ENCODE measurements at places on chromosomes 2 and 18.

DNA sequence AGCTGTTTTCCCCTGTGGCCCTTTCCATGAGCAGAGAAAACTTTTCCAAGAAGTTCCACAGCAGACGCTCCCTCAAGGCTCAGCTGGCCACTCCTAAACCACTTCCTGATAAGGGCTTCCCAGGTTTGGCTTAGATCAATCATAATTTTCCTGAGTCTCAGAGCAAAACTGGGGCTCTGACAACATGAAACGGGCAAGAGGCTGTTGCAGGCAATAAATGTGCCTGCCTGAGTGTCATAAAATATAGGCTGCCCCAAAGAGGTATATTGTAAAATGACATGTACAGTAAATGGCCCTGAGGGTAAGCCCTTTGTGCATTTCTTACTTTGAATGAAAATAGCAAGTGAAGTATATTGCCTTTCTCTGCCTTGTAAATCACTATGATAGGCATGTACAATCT, 105.6 kb upstream of the UXS1 start:
- ATAC-seq, result no peak

- ATAC-seq, result no peak
These were observed 62.6 kb downstream of the CIB4 start for GRCh38 chr2:26578581-26578980.

DNA sequence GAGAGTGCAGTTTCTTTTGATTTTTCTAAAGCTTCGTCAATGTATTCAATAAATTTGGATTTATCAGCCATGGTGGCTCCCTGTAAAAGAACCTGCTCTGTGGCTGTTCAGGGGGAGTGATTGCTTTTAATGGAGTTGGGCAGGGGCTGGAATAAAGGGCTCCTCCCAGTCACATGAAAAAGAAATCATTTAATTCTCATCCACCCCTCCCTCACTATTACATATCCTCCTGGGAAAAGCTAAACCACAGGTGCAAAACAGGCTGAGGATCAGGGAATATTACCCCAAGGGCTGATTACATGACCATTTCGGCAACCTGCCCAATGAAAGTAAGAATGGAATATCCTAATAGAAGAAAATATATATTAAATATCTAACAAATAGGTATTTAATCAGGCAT, at the start of gene SULT6B1:
Gene SULT6B1, minus strand, starts transcription at position 101 of the 400 bp plus-strand sequence. Its CDS starts 30 bp downstream, at position 71.
- no peak for ATAC-seq

DNA sequence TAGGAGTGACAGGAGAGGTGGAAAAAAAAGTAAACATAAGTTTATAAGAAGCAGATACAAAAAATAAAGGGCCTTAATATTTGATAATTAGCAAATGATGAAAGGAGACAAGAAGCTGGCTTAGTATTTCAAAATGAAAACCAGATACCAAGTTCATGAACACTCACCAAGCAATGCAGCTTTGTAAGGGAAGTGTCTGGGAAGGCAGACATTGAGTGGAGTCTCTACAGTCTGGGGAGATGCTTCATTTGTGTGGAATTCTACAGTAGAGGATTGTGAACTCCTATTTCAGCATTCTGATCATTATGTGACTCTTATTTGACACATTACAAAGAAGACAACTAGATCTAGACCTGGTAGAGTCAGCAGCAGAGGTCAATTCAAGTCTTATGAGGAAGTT, 1072.7 kb downstream of the DSC3 start:
- no peak for ATAC-seq

GRCh38 chr2:101234169-101234938, 18.3 kb upstream of the CNOT11 start:
- ATAC-seq, result no peak
